Esophagus muscularis mucosa (tissue), 4 donors: ENCODE measurements at places on chromosomes 2 and 18. TPM values are rescaled to one million over a fixed set of nuclear protein-coding genes. Genes with fewer than 3 reads are reported as not detected.

DNA sequence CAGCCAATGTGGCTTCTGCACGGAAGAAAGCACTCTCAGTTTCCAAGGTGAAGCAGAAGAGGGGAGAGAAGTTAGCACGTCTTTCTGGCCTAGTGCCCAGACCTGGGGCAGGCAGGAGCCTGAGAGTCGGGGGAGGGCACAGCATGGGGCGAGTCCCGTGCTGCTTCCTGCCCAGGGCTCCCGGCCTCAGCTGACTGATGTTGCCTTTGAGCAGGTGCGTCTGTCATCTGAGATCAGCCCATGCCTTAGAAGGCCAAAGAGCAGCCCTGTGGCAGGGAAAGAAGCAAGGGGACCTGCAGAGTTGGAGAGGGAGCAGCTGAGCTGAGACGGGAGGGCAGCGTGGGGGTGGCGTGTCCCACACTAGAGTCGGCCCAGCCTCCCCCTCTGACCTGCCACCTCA lies 3.3 kb downstream of the KCNIP3 start:
- DNase-seq: no peak

The SULT1C2 gene
- total RNA-seq: not detected

- DNase-seq: no peak
These were observed 124.6 kb downstream of the TMEFF2 start for GRCh38 chr2:192070099-192070498.

- peak; percentile 90 for DNase-seq
These were observed 255.8 kb downstream of the FBXO15 start for GRCh38 chr18:73891572-73892421.

DNA sequence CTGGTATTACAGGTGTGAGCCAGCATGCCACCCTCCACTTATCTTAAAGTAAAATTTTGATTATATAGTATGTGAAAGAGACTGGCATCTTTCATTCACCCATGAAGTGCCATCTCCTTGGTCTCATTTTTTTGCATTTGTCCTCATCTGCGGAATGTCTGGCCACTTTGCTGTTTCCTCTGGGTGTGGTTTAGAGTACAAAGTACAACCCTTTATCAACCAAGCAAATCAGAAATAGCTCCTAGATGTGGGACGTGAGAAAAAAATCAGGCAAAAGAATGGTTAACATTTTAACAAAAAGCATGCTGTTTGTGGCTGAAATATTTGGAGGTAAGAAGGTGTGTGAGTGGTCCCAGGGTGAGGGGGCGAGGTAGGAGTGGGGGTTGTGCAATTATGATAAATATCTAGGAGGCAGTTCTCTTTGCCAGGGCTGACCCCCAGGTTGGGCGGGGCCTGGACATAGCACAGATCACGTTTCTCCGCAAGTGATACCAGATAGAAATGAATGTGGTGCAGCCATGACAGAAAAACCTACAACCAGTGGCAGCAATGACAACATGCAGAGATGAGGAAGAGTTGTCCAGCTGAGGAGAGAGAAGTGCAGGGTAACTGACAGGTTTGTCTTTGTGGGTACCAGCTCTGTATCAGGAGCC lies 115.8 kb upstream of the SERTAD2 start:
- no peak for DNase-seq

DNA sequence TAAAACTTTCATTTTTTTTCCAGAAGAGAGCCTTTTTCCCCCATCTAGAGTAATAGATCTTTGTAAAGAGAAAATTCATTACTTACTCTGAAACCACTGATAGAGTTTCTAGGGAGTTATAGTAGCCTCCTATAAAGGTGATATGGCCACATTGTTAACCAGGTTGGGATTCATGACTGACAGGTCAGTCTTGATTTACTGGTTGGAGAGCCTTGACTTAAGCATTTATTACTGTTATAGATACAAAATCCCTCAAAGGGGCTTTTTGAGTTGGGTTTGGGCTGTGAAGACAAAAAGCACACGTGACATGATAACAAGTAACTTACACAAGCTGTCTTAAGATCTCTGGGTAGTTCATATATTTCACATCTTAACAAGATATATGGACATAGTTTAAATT lies 141.0 kb downstream of the GREB1L start:
- no peak for DNase-seq

GRCh38 chr2:73837847-73838585 lies 9.3 kb downstream of the STAMBP start:
- DNase-seq: no peak

GRCh38 chr2:73654175-73654574 lies 12.0 kb upstream of the NAT8 start:
- DNase-seq: no peak

The TXNL1 gene
- total RNA-seq: 39.5 TPM

The HJURP gene
- under 0.01 TPM for total RNA-seq

The CDH7 gene
- total RNA-seq: 0.06 TPM

- no peak for DNase-seq
These were observed 131.9 kb downstream of the MAP4K4 start for GRCh38 chr2:101829429-101829828.

DNA sequence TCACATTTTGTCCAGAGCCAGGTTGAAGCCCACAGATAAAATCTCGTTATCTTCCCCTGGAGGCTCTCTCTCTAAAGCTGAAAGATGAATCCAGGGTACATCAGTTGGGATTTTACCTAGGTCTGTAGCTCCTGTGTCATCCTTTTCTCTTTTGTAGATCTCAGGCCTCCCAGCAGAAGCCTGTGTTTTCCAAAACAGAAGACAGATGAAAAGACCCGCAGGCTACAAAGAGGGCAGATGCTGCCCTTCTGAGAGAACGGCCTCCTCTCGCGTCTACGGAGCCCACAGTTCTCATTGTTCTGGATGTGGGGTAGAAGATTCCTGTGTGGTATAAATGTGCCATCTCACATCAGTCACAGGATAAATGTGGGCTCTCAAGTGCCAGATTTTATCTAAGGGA lies 139.5 kb downstream of the SUCLG1 start:
- peak; percentile 88 for DNase-seq

DNA sequence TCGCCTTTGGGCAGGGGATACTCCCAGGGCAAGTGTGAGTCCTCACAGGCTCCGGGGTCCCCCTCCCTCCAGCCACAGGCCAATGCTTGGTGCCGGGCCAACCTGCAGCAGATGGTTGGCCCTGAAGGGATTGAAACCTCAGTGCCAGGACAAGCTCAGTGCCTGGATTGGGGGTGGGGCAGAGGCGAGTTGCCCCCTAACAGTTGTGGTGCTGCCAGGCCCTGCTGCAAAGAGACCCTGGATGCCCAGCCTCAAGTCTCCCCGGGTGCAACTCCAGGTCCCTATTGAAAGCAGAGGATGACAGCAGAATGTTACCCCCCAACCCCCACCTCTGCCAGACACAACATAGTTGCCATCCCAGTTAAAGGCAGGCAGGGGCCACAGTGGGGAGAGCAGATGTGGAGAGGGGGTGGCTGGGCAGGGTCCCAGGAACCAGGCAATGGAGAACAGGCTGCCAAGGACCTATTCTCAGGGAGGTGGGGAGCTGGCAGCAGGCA lies 9.5 kb upstream of the RNF103 start:
- DNase-seq: no peak

The SERPINB7 gene
- not detected for total RNA-seq

DNA sequence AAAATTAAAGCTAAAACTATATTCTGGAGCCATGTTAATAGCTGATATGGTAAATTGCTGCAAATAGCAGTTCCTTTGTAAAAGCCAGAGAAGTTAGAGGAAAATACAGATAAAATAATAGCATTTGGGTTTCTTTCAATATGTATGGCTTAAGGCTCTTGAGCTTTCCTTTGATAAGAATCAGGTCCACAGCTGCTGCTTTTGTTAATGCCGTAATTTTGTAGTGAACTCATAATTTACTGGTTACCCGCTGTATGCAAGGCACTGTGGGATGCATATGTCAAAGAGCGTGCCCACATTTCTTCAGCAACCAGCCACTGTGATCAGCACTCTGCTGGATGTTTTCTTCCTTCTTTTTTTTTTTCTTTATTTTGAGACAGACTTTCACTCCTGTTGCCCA lies 79.1 kb downstream of the MOGAT1 start:
- DNase-seq: no peak

GRCh38 chr2:37180006-37180639 lies 8.3 kb downstream of the SULT6B1 start:
- peak; percentile 53 for DNase-seq

GRCh38 chr2:152434395-152435182 lies 99.6 kb downstream of the FMNL2 start:
- DNase-seq: no peak

The GAL3ST2 gene
- not detected for total RNA-seq

The CYP27A1 gene
- 26.3 TPM for total RNA-seq

- no peak for DNase-seq
These were observed 42.2 kb downstream of the KLHL14 start for GRCh38 chr18:32730620-32731091.

GRCh38 chr18:68548904-68549870 lies 165.7 kb downstream of the TMX3 start:
- no peak for DNase-seq

DNA sequence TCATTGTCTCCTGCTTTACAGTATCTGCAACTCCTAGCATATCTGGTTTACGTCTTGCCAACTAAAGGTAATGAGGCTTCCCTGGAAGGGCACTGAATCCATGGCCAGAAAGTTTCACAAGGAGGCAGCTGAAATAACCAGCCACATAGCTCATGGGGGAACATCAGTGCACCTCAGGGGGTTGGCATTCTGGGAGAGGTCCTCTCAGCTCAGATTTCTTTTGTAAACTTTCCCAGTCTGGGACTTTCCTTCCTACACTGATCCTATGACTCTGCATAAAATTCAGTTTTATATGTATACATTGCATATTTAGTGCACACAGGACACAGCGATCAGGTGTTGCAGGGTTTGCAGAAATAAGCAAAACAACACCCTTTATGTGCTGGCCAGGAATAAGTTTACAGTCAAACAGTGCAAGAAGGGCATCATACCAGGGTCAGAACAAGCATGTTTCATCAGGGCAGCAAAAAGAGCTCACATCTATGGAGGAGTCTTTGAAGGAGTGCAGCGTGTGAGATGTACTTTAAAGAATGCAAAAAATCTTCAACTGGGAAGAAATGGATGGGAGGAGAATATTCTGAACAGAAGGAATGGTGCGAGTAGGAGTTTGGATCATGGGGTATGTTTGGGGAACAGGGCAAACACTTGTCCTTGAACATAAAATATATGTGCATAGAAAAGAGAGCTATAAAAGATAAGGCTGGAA lies 240.6 kb upstream of the RAB12 start:
- DNase-seq: no peak

- DNase-seq: no peak
These were observed 227.8 kb downstream of the ZNF407 start for GRCh38 chr18:74825460-74825859.

The FAM237A gene
- not detected for total RNA-seq

- DNase-seq: no peak
These were observed 42.1 kb upstream of the TAF1B start for GRCh38 chr2:9800975-9801726.

GRCh38 chr2:204251158-204251997 lies 293.9 kb upstream of the PARD3B start:
- DNase-seq: no peak

GRCh38 chr2:226818930-226819329 lies 16.9 kb upstream of the RHBDD1 start:
- no peak for DNase-seq

DNA sequence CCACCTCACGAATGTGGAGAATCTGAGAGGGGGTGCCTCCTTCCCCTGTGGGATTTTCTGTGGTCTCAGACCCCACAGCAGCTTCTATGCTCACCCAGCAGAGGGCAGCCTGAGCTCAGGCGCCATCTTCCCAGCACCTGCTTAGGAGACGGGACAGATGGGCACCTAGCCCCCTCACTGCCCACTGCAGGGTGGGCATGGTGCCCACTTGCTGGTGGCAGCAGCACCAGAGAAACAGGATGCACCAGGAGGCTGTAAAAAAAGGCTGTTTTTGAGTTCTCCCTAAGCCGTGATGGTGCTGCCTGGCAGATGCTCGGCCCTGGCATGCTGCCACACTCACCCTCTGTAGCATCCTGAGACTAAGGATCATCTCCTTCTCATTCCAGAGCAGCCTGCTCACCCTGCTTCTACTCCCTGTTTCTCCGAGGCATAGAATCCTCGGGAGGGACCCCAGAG lies 19.1 kb upstream of the SLC20A1 start:
- DNase-seq: no peak

- DNase-seq: no peak
These were observed 34.9 kb upstream of the NEDD4L start for GRCh38 chr18:58009166-58009565.

DNA sequence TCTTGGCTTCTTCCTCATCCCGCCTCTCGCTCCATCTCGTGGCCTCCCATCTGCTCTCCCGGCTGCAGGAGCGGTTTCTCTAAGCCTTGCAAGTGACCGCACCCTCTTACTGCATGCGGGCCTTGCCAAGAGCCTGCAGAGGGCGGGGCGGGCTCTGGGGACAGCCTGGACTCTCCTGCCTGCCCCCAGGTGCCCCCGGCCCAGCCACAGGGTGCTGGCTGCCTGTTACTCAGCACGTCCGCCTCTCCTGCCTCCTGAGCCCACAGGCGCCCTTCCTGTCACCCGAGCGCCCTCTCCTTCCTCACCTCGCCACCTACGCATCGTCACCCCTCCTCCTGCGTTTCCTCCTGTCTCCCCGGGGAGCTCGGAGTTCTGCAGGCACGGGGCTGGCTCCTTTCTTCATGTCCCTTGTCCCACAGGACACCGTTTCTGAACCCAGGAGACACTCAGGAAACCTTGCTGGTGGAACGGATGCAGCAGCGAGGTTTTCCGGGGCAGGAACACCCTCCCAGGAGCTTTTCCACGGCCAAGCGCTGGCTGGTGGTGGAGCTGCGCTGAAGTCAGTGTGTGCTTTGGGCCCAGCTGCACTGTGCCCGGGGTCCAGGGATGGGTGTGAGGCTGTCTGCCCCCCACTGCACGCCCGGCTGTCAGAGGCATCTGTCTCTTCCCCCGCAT lies 28.5 kb downstream of the HPCAL1 start:
- DNase-seq: no peak

The HOXD11 gene
- total RNA-seq: not detected

GRCh38 chr2:152648336-152648735 lies 68.9 kb downstream of the PRPF40A start:
- DNase-seq: no peak

DNA sequence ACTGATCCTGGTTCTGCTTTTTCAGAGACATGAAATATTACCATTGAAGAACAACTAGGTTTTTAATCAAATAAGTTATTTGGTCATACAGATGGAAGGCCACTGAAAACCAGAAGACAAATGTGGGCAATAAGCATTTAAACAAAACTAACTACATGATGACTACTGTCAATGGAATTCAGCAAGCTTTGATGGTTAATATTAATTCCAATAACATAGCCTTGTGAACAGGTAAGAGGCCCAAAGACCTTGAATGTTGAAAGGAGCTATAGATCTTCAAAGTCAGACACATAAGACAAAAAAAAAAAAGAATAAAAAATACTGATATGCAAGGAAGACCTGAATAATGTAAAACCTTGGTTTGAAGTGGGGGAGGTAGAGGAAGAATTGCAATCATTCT lies 1955.6 kb upstream of the CELF4 start:
- no peak for DNase-seq

The GCA gene
- 8.0 TPM for total RNA-seq

- DNase-seq: no peak
These were observed 129.3 kb downstream of the NCKAP5 start for GRCh38 chr2:133438848-133439564.
